ENCODE measurements at places on chromosomes 1 and 21. TPM values are rescaled to one million over a fixed set of nuclear protein-coding genes. Genes with fewer than 3 reads are reported as not detected.
A peak's percentile ranks its signal among the peaks of the same experiment; 100 is the strongest.

HSPG2 gene
- total RNA-seq = 104 TPM

- H3K27ac ChIP-seq = peak overlapping the region; percentile 100
- peak; percentile 42 for DNase-seq
- no peaks in the 10 kb centered on the region for H3K27me3 ChIP-seq
- H3K36me3 ChIP-seq = peaks cover 22% of the 10 kb centered on the region
- H3K4me3 ChIP-seq = peak overlapping the region; percentile 87
- H3K4me1 ChIP-seq = peaks cover 71% of the 10 kb centered on the region
These were observed 2.3 kb downstream of the H3-3A start for GRCh38 chr1:226064816-226065248.

DNA sequence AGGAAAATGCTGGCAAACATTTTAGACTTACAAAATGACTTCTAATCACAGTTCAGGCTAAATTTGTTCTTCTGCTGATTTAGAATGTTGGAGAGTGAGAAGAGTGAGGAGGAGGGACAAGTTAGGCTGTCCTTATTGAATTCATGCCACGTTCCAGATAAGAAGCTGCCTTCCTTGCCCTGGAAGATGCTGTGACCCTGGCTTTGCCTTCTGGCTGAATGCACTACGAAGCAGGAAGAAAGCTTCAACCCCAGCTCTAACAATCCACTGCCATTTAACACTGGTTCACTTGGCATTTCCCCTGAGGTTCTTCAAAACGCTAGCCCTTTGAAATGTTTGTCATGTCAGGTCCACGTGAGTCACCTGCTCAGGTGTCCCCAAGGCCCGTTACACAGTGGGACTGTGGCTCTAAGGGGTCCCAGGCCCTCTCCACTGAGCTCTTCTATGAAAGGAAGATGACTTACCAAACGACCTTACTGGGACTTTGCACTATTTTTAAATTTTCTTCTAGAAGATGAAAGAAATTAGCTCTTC, 30.0 kb upstream of the LRRC8C start:
- H3K4me3 ChIP-seq = no peak overlapping the region
- no peak for DNase-seq
- H3K27ac ChIP-seq = no peak overlapping the region
- no peaks in the 10 kb centered on the region for H3K27me3 ChIP-seq
- H3K36me3 ChIP-seq = no peaks in the 10 kb centered on the region

CDC7 gene
- 6.2 TPM for total RNA-seq

VCAM1 gene
- 2.6 TPM for total RNA-seq

GRCh38 chr1:201736707-201737320, 92.1 kb upstream of the IPO9 start:
- H3K4me3 ChIP-seq = no peak overlapping the region
- H3K36me3 ChIP-seq = no peaks in the 10 kb centered on the region
- H3K27me3 ChIP-seq = no peaks in the 10 kb centered on the region
- no peak for DNase-seq
- no peak overlapping the region for H3K27ac ChIP-seq

DNA sequence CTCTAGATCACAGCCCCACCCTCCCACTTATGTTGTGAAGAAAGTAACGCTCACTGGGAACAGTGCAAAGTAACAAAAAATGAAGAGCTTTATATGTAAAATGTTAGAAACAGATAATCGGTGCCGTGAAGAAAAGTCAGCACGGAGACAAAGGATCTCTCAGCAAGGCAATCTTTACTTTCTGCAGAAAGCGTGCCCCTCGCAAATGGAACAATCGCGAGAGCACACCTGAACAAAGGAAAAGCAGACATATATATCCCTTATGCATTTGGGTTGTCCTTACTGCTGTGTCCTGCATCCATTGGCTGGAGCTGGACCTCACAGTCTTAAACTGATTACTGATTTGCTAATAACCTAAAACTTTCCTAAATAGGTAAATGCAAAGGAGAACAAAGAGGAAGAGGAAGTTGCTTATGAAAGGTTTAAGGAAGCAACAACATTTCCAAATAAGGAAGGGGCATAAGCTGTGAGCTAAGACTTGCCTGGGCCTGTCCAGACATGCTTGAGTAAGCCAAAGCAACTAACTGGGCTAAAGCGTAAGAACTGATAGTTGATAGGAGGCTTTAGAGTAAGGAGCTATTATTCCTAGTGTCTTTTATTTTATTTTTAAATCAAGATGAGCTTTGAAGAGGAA, 89.7 kb downstream of the GTF2B start:
- H3K36me3 ChIP-seq = peaks cover 40% of the 10 kb centered on the region
- H3K4me1 ChIP-seq = no peaks in the 10 kb centered on the region
- H3K27ac ChIP-seq = no peak overlapping the region
- peak; percentile 45 for DNase-seq
- no peaks in the 10 kb centered on the region for H3K27me3 ChIP-seq

DNA sequence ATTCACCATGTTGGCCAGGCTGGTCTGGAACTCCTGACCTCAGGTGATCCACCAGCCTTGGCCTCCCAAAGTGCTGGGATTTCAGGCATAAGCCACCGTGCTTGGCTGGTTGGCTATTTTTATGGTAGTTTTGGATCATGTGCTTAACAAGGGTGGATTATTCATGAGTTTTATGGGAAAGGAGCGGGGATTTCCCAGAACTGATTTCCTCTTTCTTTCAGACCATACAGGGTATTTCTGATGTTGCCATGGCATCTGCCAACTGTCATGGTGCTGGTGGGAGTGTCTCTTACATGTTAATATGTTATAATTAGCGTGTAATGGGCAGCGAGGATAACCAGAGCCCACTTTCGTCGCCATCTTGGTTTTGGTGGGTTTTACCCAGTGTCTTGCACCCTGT, 3.2 kb downstream of the TRPM2 start:
- H3K4me1 ChIP-seq = peaks cover 16% of the 10 kb centered on the region
- H3K36me3 ChIP-seq = no peaks in the 10 kb centered on the region
- H3K27me3 ChIP-seq = no peaks in the 10 kb centered on the region
- no peak overlapping the region for H3K4me3 ChIP-seq
- H3K27ac ChIP-seq = no peak overlapping the region

- H3K27me3 ChIP-seq = no peaks in the 10 kb centered on the region
- no peak overlapping the region for H3K4me3 ChIP-seq
- H3K27ac ChIP-seq = no peak overlapping the region
- H3K36me3 ChIP-seq = no peaks in the 10 kb centered on the region
- H3K4me1 ChIP-seq = peaks cover 6% of the 10 kb centered on the region
These were observed 37.4 kb upstream of the CASZ1 start for GRCh38 chr1:10833630-10834557.

RIMKLA gene
- 14.3 TPM for total RNA-seq

C1orf146 gene
- not detected for total RNA-seq

- no peak overlapping the region for H3K27ac ChIP-seq
- no peaks in the 10 kb centered on the region for H3K27me3 ChIP-seq
- DNase-seq = no peak
- H3K4me1 ChIP-seq = peaks cover 32% of the 10 kb centered on the region
These were observed 8.6 kb upstream of the EDN2 start for GRCh38 chr1:41493117-41493536.

LCE3D gene
- not detected for total RNA-seq

GRCh38 chr1:233675893-233676292, 62.0 kb downstream of the KCNK1 start:
- no peak overlapping the region for H3K27ac ChIP-seq
- no peaks in the 10 kb centered on the region for H3K36me3 ChIP-seq
- no peaks in the 10 kb centered on the region for H3K4me1 ChIP-seq
- no peaks in the 10 kb centered on the region for H3K27me3 ChIP-seq
- H3K4me3 ChIP-seq = no peak overlapping the region

DNA sequence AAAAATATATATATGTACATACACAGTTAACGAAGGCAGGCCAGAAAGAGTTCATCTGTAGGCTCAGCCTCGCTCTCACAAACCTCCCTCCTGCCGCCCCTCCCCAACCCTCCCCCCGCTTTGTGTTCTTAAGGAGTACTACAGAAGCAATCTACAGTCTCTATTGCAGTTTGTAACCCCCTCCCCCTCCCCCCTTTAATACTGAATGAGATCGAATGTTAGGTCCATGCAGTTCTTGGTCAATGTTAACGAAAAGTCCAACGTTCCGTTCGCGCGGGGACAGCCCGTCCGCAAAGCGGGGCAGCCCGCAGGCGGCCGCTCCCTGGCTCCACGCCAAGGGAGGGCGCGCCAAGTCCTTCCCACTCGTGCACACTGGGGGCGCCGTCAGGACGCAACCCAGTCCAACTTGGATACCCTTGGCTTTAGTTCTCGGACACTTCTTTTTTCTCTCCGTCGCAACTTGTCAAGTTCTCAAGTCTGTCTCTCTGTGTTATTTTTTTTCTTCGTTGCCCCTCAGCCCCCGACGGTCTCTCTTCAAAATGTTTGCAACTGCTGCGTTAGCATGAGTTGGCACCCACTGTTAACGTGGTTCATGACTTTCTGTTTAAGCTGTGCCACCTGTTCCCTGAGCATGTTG, 2.2 kb downstream of the JUN start:
- H3K4me1 ChIP-seq = peaks cover 10% of the 10 kb centered on the region
- H3K27ac ChIP-seq = peak overlapping the region; percentile 99
- peak overlapping the region; percentile 73 for H3K4me3 ChIP-seq
- H3K36me3 ChIP-seq = no peaks in the 10 kb centered on the region
- peak; percentile 51 for DNase-seq
- no peaks in the 10 kb centered on the region for H3K27me3 ChIP-seq

- H3K4me1 ChIP-seq = no peaks in the 10 kb centered on the region
- DNase-seq = no peak
- no peaks in the 10 kb centered on the region for H3K27me3 ChIP-seq
- no peak overlapping the region for H3K4me3 ChIP-seq
These were observed 77.9 kb upstream of the PUM1 start for GRCh38 chr1:31143455-31143854.

- H3K4me3 ChIP-seq = no peak overlapping the region
- H3K4me1 ChIP-seq = peaks cover 5% of the 10 kb centered on the region
- peaks cover 15% of the 10 kb centered on the region for H3K36me3 ChIP-seq
- no peaks in the 10 kb centered on the region for H3K27me3 ChIP-seq
These were observed 5.0 kb downstream of the BTG3 start for GRCh38 chr21:17607684-17608083.

DNA sequence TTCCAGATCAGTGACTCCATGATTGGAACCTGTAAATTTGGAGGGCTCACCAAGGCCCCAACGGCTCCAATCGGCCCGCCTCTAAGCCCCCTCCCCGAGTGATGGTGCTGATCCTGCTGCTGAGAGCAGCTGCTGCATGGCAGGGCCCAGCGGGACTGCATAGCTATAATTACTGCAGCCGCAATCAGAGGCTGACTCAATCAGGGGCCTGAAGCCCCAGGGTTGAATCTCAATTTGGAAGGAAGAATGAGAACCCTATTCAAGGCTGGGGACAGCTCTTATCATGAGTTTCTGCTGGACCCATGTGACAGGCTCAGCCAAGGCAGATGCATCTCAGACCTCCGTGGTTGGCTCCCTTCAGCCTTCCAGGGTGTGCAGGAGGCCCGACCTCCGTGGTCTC, 42.8 kb upstream of the MAGOH start:
- no peaks in the 10 kb centered on the region for H3K27me3 ChIP-seq
- no peak overlapping the region for H3K27ac ChIP-seq
- H3K36me3 ChIP-seq = no peaks in the 10 kb centered on the region
- H3K4me1 ChIP-seq = no peaks in the 10 kb centered on the region
- no peak for DNase-seq
- no peak overlapping the region for H3K4me3 ChIP-seq

- no peaks in the 10 kb centered on the region for H3K36me3 ChIP-seq
- H3K27ac ChIP-seq = no peak overlapping the region
- H3K4me1 ChIP-seq = no peaks in the 10 kb centered on the region
- DNase-seq = no peak
These were observed 49.7 kb upstream of the EPB41 start for GRCh38 chr1:28864695-28865094.
